Motor neuron (in vitro differentiated cells): ENCODE measurements at places on chromosomes 4 and X. TPM values are rescaled to one million over a fixed set of nuclear protein-coding genes. Genes with fewer than 3 reads are reported as not detected.

- peak; percentile 66 for ATAC-seq
Observed at GRCh38 chrX:134537179-134537955, 77.4 kb downstream of the HPRT1 start.

ARHGAP36 gene
- not detected in 2 replicates for total RNA-seq

DNA sequence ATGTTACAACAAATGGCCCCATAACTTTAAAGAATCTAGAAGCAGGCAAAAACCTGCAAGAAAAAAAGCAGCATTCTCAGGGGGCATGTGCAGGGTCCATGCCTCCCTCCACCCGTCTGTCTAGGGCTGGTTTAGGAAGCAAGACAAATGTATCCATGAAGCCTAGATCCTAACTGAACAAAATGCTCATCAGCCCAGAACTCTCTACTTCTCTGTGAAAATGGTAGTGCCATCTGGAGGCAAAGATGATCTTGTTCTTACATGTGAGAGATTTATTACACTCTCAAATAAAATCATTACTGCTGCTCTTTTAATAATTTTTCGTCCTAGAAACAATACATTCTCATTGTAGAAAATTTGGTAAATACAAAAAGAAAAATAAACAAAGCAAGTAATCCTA is 26.7 kb downstream of the NR3C2 start:
- ATAC-seq: peak; percentile 55

GRCh38 chr4:135122457-135122856 is 920.9 kb upstream of the PABPC4L start:
- no peak for ATAC-seq

DNA sequence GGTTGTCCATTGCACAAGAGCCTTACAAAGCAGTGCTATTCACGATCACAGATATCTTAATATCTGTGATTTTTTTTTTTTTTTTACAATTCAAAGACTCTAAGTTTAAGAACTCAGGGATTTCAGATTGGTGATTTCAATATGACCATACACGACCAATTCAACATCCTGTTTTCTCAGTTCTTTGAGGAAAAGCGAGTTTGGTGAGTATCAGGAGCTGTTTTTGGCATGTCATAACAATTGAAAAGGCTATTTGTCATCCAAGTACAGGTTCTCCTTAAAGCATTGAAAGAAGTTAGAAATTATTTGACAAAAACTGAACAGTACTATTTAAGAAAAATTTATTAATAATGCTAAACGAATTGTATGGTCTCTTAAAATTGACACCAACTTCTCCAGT is 9.1 kb upstream of the ARHGEF6 start:
- no peak for ATAC-seq

DNA sequence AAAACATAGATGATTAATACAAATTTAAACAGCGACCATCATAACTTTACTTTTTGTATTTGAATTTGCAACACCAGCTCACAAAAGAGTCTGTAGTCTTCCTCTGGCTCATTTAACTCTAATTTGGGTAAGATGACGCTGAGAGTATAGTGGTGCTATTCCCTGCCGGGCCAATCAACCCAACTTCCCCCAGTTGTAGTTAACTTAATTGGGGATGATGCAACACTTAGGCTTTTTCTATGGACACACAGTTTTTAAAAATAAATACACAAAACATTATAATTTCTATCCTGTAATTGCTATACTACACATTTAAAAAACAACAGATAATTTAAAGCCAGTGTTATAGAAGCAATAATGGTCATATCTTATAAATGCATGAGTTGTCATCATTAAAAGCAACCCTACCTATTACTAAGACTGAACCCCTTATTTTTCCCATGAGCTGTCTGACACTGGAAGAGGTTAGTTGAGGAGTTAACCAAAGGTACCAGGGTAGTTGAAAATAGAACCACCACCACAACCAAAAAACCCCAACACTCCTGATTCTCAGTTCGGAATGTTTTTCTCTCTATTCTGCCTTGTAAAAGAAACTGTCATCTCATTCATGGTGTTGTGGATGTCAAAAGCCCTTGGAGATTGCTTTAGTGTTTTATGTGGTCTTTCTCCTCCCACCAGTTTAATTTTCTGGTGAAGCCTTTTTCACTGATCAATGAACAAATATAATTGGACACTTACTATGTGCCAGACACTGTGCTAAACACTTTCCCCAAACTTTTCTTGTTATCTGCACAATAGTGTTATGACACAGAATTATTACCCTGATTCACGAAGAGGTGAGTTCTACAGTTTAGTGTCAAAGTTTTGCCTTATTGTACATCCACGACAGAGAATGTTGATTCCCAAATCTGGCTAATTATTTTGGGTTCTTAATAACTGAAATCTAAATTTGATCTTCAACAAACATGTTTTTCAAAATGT is 61.5 kb upstream of the RAPGEF2 start:
- ATAC-seq: peak; percentile 52

- no peak for ATAC-seq
Observed at GRCh38 chrX:111447298-111447697, 35.3 kb upstream of the DCX start.

DNA sequence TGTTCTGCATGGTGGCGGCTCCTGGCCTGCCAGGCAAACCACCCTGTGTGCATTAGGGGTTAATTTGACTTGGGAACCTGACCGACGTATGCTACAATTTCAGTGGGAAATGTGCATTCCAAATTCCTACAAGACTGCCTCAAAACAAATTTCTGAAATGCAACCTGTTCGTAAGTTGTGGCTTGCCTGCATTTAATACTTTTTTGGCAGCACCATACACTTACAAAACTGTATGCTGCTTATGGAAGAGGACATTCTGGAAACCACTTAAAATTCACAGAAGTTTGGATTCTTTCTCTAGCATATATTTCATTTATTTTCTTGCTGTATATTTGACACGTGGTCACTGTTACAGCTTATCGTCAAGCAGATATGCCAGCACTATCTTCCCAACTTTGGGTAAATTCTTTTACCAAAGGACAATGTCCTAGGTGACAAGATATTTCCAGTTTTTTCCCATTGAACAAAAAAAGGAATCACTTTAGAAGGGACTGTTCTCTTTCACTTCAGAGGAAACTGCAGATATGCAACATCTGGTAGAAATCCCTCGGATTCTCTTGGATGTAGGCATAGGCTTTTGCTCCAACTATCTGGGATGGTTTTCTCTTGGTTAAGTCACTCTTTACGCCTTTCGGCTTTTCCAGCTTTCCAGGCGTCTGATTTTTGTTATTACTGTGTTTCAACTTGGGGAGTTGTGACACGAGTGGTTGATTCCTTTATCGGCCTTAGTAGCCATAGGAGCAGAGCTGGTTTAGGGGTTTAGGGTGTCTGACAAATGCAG is 9.7 kb upstream of the TENM3 start:
- ATAC-seq: no peak

GRCh38 chr4:21778702-21779101 is 169.9 kb downstream of the KCNIP4 start:
- no peak for ATAC-seq

DNA sequence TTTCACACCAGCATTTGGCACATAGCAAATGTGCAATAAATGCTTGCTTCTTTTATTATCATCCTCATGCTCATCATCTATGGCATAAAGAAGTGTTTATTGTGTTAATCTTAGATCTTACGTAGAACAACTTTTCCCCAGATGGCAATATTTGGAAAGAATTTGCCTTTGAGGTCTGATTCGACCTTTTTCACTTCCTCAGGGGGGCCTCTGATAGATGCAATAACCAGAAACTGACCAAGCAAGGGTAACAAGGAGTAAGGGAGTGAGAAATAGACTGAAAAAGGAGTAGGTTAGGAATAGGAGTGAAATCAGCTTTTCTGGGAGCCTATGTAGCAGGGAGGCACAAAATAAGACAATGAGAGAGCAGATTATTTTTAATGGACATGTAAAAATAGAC is 70.2 kb downstream of the RRAGB start:
- ATAC-seq: no peak

DNA sequence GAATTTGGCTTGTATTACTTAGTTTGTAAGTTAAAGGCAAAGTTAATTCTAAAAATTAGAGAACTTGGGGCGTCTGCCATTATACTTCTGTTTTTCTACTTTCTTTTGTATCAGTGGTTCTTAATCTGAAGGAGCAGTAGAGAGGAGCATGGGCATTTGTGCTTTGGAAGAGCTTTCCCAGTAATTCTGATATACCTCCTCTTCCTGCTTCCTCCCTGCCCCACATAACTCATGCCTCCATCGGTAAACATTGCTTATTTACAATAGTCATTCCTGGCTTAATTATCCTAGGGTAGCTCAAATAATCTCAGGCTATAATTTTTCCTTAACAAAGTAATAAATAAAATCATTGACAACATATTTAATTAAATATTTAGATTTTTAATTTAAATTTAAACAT is 37.1 kb upstream of the SPARCL1 start:
- no peak for ATAC-seq

DNA sequence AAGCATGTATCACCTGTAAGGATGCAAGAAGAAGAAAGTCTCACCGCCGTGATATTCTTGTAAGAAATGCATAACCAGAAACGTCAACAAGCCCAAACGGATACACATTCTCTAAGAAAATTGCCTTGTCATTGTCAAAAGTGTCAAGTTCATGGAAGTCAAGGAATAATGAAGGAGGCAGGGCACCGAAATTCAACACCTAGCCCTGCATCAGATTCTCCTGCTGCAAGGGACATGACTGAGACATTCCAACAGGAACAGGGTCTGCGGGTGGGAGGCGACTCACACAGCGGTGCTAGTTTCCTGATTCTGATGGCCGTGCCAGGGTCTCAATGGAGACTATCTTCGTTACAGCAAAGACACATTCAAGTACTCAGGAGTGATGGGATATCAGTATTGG is 26.7 kb downstream of the IRF2 start:
- no peak for ATAC-seq

DNA sequence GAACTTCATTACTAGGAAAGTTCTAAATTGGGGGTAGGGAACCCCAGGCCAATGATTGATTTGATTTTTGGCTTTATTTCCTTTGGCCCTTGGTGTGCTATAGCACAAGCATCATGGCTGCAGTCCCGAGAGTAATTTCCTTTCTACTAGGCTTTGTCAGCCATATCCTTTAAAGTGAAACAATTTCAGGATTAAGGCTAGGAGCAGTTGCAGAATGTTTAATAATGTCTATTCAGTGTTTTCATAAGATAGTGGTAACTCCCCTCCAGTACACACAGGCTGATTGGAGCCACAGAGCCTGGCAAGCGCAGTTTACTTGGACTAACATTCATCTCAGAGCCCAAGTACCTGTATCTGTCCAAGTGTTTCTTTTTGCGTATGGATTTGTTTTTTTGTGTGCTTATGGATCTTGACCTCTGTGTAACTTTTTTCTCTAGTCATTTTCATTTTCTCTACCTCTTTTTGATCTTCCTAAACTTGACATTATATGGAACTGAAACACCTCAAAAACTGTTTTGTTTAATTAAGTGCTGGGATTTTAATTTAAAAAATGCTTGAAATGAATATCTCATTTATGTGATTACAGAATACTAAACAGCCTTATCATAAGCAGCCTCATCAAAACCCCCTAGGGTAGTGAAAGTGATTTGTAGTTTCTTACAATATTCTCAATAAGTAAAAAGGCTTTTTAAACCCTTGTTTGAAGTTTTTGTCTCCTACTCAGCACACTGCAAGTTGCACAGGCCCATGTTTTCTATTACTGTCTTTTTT is 7.5 kb downstream of the STIM2 start:
- ATAC-seq: no peak

GRCh38 chr4:83618431-83618830 is 82.5 kb downstream of the GPAT3 start:
- ATAC-seq: no peak

- ATAC-seq: no peak
Observed at GRCh38 chrX:78769101-78769755, 21.7 kb downstream of the LPAR4 start.

CLDN22 gene
- 0.38 TPM in 1 of 2 replicates, not detected in the other for total RNA-seq

DNA sequence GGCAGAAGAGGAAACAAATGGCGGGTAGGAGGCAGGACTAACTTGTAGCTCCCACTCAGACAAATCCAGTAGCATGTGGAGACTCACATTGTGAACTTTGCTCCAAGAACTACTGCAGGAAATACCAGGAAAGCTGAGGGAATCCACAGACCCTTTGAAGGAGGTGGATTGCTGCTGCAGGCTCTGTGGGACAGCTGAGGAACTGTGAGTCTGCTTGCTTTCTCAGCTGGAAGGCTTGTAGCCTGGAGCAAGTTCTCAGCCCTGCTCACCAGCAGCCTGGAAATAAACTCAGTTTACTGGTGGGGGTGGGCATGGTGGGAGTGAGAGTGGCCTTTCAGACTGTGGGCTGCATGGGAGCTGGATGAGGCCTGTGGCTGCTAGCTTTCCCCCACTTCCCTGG is 16.0 kb downstream of the RTL3 start:
- ATAC-seq: no peak

DNA sequence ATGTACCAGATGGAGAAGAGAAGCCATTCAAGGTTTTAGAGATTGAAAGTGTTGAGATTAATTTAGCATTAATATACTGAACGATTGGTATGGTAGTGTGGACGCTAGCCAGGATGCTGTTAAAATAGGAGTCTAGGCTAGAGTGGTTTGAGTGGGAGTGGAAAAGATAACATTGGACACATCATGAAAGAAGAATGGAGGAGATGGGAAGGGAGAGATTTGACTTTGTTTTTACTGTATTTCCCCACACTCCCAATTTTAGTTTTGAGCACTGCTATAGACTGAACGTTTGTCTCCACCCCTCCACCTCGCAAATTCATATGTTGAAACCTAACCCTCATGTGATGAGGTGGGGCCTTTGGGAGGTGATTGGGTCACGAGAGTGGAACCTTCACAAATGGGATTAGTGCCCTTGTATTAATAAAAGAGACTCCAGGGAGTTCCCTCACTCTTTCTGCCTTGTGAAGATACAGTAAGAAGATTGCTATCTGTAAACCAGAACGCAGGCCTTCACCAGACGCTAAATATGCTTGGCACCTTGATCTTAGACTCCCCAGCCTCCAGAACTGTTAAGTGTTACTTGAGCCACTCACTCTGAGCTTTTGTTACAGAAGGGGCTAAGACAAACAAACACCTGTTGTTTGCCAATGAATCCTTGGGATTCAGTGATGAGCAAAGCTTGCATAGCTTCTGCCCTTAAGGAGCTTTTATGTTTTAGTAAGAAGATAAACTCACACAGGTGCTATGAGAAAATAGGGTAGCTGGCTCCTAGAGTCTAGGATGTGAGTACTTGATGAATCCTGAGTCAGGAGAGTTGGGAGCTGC is 25.8 kb downstream of the USP9X start:
- peak; percentile 49 for ATAC-seq

RGN gene
- 0.33 and 0.36 TPM in 2 replicates for total RNA-seq

DNA sequence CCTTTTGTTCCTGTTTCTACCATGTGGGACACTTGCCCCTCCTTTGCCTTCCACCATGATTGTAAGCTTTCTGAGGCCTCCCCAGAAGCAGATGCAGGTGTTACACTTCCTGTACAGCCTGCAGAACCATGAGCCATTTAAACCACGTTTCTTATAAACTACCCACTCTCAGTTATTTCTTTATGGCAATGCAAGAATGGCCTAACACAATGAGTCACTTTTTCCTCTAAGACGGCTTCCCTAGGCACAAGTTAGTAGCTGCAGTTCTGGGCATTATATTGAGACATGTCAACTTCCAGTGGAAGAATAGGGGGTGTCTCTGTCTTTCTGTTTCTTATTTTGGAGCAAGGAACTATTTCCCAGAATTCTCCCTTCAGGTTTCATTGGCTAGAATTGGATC is 32.9 kb upstream of the DIPK2B start:
- ATAC-seq: no peak
